Activated naive CD8-positive, alpha-beta T cell treated with anti-CD3 and anti-CD28 coated beads for 36 hours (primary cell): ENCODE measurements at places on chromosomes 12 and 14.

DNA sequence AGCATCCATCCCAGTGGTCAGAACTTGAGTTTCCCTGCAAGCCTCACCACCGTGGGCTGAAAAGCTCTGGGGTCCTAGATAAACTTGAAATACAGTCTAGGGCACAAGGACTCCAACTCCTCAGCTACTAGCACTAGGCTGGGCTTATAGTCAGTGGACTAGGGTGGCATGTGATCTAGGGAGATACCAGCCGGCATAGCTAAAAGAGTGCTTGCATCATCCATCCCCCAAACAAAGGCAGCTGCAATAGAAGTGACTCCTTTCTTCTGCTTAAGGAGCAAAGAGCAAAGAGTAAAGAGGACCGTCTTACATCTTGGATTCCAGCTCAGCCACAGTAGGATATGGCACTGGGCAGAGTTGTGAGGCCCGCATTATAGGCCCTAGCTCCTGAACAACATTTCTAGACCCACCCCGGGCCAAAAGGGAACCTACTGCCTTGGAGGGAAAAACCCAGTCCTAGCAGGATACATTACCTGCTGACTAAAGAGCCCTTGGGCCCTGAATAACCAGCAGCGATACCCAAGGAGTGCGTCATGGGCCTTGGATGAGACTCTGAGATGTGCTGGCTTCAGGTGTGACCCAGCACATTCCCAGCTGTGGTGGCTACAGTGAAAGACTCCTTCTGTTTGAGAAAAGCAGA, 17.9 kb upstream of the SOS2 start:
- no peak for DNase-seq

GRCh38 chr14:64914237-64915028, at the start of gene CHURC1:
TSS of gene CHURC1 (plus strand) at chr14:64914455. CDS start at chr14:64914496, 41 bp downstream.
- DNase-seq = peak; percentile 95

- no peak for DNase-seq
Observed at GRCh38 chr14:99148131-99148530, 123.9 kb downstream of the BCL11B start.

GRCh38 chr14:59394268-59394667, 70.9 kb downstream of the GPR135 start:
- no peak for DNase-seq

DNA sequence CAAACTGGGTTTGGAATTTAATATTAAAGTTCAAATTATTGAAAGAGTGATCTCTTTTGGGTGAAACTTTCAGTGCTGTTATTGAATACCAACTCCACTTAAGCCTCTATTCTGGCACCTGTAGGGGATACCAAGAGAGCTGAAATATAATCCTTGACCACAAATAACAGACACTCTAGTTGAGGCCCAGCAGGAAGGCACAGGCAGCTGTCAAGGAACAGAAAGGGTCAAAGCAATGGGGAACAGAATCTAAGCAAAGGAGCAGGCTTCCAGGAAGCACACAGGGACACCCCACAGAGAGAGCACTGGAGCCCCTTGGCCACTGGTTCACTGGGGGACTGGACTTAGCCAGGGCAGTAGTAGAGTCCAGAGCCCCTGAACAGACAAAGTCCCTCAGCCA, 120.9 kb upstream of the SFSWAP start:
- DNase-seq = no peak

DNA sequence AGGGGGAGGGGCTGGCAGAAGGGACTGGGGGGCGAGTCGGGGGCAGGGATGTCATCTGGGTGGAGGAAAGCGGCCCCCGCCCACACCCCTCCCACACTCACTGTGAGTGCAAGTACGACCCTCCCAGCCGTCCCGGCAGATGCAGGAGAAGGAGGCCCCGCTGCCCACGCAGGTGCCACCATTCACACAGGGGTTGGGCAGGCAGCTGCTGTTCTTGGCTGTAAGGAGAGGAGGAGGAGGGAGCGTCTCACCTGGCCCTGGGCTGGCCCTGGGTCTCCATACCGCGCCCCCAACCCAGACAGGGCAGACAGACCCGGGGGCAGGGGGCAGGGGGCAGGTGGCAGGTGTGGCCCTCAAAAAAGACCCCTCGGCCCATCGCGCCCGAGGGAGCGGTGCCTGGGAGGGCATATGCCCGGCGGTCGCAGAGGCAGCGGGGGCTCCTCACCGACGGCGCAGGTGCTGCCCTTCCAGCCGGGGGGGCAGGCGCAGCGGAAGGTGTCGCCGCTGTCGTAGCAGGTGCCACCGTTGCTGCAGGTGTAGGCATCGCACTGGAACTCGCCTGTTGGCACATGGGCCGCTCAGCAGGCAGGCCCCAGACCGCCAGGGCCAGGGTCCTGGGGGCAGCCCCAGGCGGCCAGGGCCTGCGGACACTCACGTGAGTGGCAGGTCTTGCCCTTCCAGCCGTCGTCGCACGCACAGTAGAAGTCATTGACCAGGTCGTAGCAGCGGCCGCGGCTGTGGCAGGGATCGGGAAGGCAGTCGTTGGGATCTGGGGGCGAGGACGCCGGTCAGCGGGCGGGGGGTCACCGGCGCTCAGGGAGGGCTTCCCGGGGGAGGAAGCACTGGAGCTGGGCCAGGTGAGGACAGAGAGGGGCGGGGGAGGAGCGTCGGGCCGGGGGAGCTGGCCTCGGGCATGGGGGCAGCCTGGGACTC, 20.6 kb downstream of the JAG2 start:
- no peak for DNase-seq

DNA sequence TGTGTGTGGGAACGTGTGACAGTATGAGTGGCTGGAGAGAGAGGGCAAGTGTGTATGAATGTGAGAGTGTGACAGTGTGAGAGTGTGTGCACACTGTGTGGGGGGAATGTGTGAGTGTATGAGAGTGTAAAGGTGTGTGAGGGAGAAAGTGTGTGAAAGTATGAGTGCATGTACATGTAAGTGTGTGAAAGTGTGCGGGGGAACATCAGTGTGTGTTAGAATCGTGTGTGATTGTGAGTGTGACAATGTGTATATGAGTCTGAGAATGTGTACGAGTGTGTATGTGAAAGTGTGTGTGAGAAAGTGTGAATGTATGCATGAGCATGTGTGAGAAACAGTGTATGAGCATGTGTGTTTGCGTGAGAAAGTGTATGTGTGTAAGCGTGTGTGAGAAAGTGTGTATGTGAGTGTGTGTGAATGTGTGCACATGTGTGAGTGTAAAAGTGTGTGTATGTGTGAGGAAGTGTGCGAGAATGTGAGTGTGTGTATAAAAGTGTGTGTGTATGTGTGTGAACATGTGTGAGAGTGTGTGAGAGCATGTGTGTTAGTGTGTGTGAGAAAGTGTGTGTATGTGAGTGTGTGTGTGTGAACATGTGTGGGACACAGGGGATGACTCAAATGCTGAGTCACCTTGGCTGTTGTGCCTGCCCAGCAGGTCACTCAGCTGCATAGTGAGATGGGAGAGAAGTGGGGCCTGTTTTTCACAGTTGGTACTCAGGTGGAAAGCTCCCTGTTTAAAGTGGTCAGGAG, 220.5 kb upstream of the TBX3 start:
- no peak for DNase-seq

DNA sequence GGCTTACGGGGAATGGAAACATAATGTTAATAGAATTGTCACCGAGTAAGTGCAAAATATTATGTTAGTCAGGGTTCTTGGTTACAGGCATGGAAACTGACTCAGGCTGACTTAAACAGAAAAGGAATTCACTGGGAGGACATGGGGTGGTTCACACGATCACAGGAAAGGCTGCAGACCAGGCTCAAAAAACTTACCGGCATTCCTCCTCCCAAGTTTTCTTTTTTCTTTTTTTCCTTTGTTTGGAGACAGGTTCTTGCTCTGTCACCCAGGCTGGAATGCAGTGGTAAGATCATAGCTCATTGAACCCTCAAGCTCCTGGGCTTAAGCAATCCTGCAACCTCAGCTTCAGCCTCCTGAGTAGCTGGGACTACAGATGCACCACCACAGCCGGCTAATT, 11.9 kb upstream of the UBE2N start:
- DNase-seq = no peak

GRCh38 chr14:89060191-89060590, 235.7 kb downstream of the TTC8 start:
- DNase-seq = no peak

DNA sequence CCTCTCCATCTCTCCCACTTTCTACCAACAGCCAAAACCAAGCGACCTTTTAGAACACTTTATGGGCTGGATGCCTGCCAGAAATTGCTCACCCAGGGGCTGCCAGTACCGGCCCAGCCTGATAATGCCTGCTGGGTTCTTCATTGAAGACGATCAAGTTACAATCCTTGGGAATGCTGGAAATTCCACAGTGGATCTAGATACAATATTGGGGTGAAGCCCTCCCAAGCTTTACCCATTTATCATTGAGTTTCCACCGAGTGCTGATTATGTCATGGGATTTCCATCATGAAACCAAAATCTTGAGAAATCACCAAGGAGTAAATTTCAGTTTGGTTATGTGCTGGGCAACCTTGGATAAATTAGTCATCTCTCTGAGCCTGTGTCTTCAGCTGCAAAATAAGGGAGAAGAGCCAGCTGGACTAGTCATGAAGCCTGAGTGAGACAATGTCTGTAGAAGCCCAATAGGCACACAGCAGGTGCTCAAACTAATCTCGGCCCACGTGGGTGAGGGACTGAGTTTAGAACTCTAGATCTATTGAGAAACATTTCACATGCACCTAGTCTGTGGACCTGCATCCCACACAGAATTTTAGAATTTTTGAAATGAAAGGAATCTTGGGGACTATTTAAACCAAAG, 75.5 kb upstream of the CLMN start:
- DNase-seq = no peak

GRCh38 chr12:116122628-116123027, 154.9 kb downstream of the MED13L start:
- DNase-seq = no peak

GRCh38 chr12:87332987-87333726, 696.0 kb downstream of the C12orf50 start:
- no peak for DNase-seq

GRCh38 chr12:117481470-117481869, 120.0 kb upstream of the NOS1 start:
- DNase-seq = no peak

DNA sequence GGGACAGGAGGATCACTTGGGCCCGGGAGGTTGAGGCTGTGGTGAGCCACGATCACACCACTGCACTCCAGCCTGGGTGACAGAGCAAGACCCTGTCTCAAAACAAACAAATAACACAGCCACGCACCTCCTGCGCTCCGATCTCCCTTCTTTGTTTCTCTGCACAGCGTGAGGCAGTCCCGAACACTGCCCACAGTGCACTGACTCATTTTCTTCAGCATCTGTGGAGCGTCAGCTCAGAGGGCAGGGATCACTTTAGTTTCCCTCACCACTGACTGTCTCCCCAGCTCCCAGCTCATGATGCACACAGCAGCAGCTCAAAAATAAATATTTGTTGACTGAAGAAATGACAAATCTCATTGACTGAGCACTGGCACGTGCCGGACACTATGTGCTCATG, 883 bp upstream of the MYL2 start:
- no peak for DNase-seq

DNA sequence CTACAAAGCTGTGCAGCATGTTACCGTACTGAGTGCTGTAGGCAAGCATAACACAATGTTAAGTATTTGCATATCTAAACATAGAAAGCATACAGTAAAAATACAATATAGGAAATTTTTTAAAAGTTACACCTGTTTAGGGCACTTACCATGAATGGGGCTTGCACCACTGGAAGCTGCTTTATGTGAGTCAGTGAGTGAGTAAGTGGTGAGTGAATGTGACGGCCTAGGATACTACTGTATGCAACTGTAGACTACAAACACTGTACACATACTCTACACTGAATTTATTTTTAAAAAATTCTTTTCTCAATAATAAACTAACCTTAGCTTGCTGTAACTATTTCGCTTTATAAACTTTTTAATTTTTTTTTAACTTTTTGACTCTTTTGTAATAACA, 82.1 kb upstream of the FSCB start:
- no peak for DNase-seq

GRCh38 chr12:65022421-65022820, 98.7 kb downstream of the WIF1 start:
- DNase-seq = no peak

GRCh38 chr12:132078190-132078589, 65.9 kb downstream of the DDX51 start:
- no peak for DNase-seq

GRCh38 chr14:59688224-59689170, 111.9 kb upstream of the CCDC175 start:
- peak; percentile 34 for DNase-seq

GRCh38 chr14:71465316-71465715, 466.9 kb upstream of the RGS6 start:
- no peak for DNase-seq

DNA sequence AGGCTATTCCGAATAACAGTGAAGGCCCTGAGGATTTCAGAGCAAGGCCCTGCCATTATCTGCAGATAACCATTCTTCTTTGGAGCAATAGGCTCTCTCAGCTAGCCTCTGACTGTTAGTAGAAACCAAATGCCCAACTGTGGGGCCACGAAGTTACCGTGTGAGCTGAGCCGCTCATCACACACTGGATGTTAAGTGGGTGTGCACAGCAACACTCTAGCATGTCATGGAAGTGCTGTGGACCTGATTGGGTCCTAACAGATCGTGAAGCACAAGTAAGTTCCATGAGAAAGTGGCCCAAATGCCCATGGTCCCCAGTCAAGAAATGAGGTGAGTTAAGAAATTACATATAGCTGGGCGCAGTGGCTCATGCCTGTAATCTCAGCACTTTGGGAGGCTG, 190.4 kb downstream of the ALG10 start:
- no peak for DNase-seq

DNA sequence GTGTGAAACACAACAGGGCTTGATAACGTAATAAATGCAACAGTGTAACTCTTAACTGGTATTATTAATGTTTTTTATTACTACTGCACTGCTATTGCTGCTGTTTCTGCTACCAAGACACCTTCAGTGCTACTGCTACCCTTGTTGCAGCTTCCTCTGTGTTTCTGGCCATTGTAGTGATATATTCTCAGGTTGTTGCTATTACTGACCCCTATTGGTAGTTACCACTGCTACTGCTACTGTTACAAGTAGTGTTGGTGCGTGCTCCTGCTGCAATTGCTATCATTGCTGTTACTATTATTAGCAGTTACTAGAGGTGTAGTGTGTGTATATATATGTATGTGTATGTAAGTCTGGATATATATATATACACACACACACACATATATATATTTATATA, 87.2 kb upstream of the PTPRB start:
- DNase-seq = no peak

DNA sequence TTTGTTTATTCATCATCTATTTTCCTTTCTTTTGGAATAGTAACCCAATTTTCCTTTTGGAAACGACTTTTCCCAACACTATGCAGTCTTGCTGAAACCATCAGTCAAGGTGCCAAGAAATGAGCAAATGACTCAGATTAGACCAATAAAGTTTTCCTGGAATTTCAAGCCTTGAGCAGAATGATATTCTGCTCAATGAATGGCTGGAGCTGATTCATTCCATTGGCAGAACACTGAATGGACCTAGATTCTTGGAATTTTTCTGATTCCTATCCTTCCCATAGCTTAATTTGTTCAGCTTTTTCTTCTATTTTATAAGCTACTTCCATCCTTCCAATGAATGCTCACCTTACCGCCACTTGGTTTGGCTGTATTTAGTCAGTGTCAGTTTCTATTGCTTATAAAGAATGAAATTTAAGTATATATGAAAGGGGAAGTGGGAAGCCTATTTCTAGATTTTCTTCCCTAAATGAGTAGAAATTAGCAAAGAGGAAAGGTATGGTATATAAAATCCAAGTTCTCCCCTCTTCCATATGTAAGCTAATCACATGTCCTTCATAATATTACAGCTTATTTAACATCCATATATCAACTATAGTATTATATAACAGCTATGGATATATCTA, 89.0 kb downstream of the C14orf39 start:
- DNase-seq = no peak
